WTC11 (cell line): ENCODE measurements at places on chromosomes 3 and 15.

DNA sequence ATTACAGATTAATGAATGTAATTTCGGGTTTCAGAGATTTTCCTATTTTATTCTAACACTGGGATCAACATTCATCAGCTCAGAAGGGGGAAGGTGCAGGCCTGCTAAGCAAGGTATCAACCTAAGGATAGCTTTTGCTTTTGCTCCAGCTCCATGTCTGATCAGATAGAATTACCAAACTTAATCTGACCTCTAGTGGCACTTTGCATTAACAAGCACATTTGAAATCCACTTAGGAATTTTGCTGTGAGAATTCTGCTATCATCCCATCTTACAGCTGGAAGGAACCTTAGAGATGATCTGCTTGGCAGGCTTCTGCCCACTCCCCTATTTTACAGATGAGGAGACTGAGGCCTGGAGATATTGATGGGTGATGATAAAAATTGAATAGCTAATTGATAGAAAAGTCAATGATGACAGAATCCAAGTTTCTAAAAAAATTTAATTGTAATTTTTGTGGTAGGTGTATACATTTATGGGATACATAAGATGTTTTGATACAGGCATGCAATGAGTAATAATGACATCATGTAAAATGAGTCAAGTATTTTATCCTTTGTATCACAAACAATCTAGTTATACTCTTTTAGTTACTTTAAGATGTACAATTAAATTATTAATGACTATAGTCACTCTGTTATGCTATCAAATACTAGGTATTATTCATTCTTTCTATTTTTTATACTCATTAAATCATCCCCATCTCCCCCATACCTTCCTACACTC is 209.2 kb upstream of the ZPLD1 start:
- no peak for DNase-seq

DNA sequence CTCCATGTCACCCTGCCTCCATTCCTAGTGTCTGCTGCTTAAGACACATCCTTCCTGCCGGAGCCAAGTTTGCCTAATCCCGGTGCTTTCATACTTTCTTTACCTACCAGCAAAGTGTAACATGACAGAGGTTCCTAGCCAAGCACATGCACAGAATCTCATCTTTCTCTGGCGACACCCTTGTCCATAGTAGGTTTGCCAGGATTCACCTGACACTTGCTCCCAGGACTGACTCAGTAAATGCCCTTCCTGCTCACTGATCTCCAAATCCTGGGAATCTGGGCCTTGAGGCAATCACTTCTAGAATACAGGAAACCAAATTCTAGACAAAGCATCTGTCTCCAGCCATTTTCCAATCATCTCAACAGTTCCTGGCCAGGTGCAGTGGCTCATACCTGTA is 10.2 kb upstream of the NR2E3 start:
- DNase-seq, result no peak

- peak; percentile 48 for DNase-seq
These were observed 1.5 kb downstream of the VWA5B2 start for GRCh38 chr3:184230603-184231528.

DNA sequence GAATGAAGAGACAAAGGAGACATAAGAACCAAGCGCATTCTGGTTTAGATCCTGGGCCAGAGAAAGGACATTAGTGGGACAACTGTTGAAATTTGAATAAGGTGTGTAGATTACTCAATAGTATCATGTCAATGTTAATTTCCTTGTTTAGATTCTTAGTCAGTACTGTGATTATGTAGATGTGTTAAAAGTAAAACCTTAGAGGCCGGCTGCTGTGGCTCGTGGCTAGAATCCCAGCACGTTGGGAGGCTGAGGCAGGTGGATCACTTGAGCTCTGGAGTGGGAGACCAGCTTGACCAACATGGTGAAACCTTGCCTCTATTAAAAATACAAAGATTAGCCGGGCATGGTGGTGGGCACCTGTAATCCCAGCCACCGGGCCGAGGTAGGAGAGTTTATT is 26.7 kb downstream of the CYP8B1 start:
- no peak for DNase-seq

GRCh38 chr15:88838667-88839066 is 35.4 kb downstream of the ACAN start:
- peak; percentile 29 for DNase-seq

DNA sequence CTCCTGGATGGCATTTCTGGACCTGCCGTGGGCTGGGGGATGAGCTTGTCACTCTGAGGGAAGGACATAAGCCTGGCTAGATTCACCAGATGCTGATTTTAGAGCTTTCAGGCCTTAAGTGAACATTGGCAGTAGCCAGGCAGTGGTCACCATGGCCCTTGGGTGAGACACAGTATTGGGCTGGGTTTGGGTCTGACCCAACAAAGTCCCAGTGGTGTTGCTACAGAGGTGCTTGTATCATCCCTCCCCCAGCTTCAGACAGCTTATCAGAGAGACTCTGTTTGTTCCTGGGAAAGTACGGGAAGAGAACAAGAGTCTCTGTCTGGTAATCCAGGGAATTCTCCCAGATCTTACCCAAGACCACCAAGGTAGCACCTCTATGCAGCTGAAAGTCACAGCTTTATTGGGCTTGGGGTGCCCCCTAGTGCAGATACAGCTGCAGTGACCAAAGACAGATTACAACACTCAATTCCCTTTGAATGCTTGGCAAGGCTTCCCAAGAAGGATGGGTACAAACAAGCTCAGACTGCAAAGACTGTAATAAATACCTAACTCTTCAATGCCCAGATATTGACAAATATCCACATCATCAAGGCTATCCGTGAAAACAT is 9.8 kb upstream of the RUVBL1 start:
- DNase-seq, result peak; percentile 72

- DNase-seq, result no peak
These were observed 12.8 kb downstream of the TMOD3 start for GRCh38 chr15:51842265-51842664.

- no peak for DNase-seq
These were observed 624 bp downstream of the BRK1 start for GRCh38 chr3:10116138-10116460.

GRCh38 chr15:83919978-83920510 is 266.1 kb downstream of the ADAMTSL3 start:
- DNase-seq, result no peak

DNA sequence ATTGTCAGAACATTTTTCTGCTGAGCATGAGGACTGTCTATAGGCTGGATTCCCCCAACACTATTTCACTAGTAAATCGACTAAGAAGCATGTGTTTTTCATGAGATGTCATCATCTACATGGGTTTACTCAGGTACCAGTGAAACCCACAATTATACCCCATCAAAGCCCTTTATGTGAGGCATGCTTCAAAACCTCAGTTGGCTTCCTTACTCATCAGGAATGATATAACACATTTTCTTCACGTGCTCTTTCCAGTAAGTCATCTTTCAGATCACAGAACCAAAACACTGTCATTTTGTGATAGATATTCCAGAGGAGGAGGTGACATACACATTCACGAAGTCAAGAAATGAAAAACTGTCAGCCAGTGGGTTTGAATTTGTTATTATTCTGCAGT is 116.5 kb downstream of the ANO10 start:
- DNase-seq, result no peak

DNA sequence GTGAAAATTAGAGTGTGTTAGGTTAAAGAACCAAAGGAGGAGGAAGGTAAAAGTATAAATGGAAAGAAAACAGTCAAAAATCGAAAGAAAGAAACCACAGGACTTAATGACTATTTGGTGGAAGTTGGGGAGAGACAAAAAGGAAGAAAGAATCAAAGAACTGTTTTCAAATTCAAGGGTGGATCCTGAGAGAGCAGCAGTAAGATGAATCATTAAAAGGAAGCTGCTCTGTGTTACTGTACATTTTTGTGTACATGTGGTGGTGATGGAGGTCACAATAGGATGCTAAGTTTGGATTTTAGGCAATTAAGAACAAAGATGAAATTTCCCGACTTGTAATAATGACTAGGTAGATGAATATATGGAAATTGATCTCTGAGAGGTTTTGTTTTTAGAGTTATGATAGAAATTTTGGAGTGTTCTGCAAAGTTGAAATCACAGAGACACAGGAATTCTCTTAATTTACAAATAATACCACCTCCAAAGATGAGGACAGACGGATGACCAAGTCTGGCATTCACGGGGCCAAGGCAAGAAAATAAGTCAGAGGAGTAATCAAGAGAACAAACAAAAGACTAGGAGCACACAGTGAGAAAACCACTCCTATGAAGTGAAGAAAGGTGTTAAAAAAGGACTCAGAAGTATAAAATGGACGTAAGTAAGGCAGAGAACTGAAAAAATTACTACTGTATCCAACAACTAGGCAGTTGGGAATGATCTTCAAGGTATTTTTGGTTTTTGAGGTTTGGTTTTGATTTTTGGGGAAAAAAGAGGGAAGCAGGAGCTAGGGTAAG is 7.1 kb downstream of the DHX36 start:
- no peak for DNase-seq

- DNase-seq, result no peak
These were observed 64.3 kb downstream of the MGLL start for GRCh38 chr3:127758013-127758412.

DNA sequence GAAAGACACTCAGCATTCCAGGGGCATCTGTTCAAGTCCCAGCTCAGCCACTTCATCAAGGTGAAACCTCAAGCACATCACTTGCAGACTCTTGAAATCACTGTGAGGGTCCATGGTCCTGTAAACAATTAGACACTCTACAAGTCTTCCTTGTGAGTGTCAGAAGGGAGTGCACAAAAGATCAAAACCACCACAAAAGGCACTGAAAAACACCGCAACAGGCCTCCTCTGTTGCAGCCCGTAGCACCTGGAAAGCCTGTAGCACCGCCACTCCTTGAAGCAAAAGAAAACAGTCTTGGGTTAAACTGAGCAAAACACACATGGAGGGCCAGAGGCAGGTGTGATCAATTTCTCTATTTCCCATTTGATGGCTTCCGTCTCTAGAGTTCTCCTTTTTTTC is 63.8 kb upstream of the SNRK start:
- DNase-seq, result no peak

- DNase-seq, result peak; percentile 52
These were observed 43.6 kb downstream of the RBPMS2 start for GRCh38 chr15:64731805-64732151.

DNA sequence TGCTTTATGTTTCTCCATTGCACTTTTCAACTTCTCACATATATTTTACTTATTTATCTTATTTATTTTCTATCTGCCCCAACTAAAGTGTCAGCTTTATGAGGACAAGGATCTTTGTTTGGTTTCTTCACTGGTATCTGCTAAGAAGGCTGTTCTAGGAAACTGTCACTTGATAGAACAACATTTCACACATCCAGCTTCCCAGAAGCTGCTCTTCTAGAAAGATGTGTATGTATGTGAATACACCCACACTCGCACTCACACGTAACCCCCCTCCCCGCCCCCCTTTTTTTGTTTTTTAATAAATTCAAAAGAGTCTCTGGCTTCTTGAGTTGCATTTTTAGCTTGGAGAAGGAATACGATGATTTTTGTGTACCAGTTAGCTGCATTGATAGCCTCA is 143.1 kb downstream of the AKAP13 start:
- no peak for DNase-seq

GRCh38 chr3:171806200-171807128 is 3.8 kb downstream of the PLD1 start:
- no peak for DNase-seq

DNA sequence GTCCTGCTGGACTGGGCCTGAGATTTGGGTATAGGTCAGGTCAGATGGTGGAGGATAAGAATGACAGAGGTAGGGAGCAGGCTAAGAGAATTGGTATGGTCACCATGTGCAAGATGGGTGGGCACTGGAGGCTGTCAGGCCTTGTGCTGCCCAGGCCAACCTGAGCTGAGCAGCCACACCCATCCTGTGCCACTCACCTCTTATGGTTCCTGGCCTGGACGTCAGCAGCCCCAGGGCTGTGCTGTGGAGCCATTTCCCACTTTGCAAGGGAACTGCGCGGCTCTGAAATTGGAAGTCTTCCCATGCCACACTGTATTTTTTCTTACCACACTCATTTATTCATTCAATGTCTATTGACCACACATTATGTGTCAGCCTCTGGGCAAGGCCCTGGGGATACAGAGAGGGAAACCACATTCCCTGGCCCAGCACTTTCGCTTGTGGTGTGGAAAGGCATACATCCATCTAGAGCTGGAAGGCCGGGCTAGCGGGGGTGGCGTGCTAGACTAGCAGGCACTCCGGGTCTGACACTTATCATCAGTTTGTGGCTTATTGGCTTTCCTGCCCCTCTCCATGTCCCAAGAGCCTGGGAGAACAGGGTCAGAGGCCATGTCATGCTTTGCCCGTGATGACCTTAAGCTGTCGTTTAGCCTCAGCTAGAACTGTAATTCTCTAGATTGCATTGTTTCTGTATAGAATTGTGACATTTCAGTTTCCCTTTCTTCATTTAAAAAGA is 51.1 kb upstream of the POLG start:
- no peak for DNase-seq

DNA sequence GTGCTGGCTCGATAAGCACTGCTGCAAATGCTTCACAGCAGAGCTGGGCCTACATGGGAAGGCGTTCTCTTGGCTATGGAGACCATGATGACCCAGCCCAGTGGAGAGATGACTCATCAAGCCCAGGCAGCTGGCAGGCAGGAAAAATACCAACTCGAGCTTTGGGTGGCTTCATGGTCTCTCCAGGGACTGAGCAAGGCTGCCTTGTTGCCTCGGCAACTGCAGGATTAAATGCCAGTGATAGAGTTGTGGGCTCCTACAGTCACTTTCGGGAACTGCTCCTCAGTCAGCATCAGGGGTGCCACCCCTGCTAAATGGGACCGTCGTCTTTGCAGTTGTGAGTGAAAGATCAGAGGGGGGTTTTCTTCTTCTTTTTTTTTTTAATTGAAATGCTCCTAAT is 54.6 kb upstream of the MYZAP start:
- no peak for DNase-seq

- DNase-seq, result no peak
These were observed 573.2 kb upstream of the MDFIC2 start for GRCh38 chr3:70885636-70886035.

DNA sequence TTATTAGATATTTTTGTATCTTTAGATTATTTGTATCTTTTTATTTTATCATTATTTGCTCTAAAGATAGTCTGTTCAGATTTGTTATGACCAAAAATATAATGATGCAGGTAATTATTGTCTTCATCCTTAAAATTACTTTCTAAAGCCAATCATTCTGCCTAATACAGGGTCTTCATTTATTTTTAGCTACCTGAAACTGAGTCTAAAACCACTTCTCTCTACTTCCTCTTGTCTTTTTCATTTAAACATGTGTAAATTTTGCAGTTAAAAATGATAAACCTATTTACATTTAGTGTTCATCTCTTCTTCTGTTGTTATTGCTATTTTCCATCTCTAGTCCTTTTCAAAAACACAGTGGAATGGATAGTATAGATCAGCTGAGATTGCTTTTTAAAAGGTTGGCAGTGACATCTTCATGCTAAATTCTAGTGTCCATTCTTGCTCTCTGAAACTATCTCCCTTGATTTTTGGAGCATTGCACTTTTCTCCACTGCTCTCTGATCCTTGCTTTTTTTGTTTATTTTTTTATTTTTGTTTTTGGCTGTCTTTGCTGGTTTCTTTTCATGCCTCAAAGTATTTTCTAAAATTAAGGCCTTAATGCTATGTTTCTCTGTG is 91.8 kb downstream of the UBE2E2 start:
- no peak for DNase-seq
